ENCODE measurements at places on chromosomes 1 and 21.

GRCh38 chr1:12196641-12197482, 30.1 kb downstream of the TNFRSF1B start:
- no peak for DNase-seq

DNA sequence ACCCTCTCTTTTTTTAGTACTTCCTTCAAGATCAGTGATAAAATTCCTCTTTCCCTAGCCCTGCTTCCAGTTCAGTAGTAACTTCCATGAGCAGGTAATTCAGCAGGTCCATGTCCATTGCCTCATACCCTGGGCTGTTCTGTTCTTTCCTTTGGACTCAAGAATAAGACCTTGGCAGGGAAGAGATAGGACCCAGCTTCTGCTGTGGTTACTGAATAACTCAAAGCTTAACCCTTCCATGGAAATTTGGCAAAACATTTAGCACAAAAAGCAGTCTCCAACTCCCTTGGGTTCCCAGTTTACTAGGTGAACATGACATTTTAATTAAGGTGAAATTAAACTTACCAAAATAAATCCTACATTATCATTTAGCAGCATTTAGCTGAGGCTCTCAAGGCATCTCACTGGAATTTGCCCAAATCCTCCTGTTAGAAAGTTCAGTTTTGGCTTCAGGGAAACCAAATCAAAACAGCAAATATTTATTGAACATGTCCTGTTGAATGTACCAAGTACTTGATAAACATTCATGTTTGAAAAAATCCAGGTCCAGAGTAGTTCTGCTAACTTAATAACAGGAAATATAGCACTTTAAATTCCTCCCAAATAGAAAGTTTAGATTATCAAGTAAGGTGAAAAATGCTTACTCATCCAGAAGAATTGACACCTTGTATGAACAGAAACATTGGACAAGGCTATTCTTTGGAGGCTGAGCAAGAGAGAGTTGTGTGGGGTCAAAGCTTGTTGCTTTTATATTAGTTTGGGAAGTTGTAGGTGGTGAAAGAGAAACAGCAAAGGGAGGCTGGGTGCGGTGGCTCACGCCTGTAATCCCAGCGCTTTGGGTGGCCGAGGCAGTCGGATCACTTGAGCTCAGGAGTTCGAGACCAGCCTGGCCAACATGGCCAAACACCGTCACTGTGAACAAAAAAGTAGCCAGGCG, 8.4 kb upstream of the SERPINC1 start:
- DNase-seq, result no peak

GRCh38 chr1:1431845-1432273, 3.6 kb upstream of the VWA1 start:
- DNase-seq, result no peak

- DNase-seq, result no peak
Measured at GRCh38 chr1:226890331-226891108, 20.1 kb downstream of the PSEN2 start.

- peak; percentile 77 for DNase-seq
Measured at GRCh38 chr21:46559291-46559983, 45.4 kb downstream of the S100B start.

DNA sequence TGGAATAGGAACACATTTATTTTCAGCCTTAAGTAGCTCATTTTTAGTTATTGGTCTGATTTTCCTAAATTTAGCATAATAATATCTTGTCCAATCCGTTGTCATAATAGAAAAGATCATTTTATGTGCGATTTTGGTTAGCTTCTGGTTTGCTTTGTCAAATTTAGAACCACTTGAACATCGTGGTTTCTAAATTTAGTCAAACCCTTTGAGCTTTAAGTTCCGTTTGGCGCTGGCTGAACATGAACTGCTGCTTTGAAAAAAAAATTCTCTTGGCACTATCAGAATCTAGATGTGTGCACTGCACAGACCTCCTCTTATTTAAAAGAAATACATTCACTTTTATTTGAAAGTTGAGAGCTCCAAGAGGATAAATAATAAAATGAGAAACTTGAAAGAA, 370.6 kb downstream of the PTPRC start:
- no peak for DNase-seq

GRCh38 chr1:164578479-164579200, 19.7 kb downstream of the PBX1 start:
- DNase-seq, result no peak

GRCh38 chr1:39890273-39890672, 7.0 kb upstream of the TRIT1 start:
- DNase-seq, result no peak

GRCh38 chr1:209504571-209504970, 78.9 kb upstream of the CAMK1G start:
- no peak for DNase-seq

DNA sequence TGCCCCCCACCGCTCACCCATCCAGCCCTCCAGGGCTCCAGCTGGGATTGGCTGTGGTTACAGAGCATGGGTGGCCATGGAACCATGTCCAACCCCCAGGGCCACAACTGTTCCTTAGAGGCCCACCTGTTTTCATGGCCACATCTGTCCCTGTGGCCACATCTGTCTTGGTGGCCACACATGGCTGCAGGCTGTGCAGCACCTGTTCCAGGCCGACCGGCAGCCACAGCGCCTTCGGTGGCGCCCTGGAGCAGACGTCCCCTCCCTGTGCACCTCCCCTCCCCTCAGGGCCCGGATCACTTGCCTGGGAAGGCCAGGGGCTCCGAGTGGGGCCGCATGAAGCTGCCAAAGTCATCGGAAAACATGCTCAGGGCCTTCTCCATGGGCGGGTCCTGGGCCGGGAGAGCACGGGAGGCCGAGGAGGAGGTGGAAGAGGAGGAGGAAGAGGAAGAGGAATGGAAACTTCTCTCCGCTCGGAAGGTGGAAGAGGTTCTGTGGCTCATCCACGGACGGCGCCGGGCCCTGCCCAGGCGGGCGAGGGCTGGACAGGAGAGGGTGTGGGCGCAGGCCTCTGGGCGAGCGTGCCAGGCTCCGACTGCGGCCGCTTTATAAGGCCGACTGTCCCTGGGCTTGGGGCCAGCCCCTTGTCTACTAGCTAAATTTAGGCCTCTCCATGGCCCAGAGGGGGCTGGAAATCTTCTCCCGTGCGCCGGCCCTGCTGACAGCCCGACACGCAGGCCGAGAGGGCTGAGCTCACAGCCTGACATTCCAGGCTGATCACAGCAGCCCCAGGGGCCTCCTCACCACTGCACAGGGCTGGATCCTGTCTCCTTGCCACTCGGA, at the start of gene HSPB7:
HSPB7 (minus strand) TSS at position 583 of the 843 bp plus-strand sequence; CDS start at position 503, 80 bp downstream.
- DNase-seq, result no peak

- DNase-seq, result no peak
Measured at GRCh38 chr1:56509713-56510641, 69.4 kb downstream of the PLPP3 start.

DNA sequence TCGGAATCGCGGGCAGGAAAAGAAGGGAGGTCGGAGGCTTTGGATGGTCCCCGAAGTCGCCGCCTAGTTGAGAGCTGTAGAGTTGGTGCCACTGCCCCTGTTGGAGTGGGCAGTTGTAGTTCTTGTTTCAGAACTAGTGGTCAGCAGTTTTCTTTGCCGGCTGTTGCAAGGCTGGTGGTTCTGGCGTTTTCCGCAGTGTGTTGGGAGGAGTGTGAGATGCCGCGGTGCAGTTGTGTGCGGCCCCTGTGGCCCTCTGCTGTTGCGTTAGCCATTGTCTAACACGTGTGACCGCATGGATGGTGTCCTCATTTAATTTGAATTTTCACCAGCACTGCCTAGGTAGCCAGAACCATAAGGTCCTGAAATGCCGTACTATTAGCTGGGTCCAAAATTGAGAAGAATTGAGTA, 1.4 kb downstream of the ARF1 start:
- no peak for DNase-seq

DNA sequence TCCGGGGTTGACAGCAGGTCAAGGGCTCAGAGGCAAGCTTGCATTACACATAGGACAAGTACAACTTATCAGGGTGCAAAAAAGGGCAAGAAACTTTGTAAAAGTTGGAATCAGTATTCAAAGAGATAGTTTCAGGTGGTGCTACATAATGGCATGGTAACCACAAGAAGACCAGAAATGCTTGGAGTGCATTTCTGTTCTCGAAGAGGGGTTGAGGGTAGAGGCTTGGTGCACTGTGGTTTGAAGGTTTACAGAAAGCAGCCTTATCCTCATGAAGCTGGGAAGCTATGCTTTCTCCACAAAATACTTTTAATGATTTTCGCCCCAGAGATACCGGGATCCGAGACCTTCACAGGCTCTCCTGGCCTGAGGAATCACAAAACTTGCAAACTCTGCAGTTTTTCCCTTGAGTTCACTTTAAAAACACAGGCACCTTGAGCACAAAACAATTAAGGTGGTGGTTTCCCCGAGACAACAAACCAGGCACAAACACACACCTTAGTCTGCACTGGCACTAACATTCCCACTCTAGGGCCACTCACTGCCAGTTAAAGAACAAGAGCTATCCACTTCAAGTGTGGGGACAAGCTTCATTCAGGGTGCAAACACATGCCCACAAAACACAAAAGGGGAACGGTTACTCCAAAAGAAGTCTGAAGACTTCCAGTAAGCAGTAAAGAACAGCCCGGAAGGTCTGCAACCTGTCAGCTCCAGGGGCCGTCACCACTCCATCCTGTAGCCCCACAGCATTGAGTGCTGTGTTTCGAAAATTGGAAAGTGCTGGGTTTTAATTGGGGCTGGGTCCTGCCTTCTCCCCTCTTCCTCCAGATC, 29.8 kb upstream of the NFIA start:
- no peak for DNase-seq

DNA sequence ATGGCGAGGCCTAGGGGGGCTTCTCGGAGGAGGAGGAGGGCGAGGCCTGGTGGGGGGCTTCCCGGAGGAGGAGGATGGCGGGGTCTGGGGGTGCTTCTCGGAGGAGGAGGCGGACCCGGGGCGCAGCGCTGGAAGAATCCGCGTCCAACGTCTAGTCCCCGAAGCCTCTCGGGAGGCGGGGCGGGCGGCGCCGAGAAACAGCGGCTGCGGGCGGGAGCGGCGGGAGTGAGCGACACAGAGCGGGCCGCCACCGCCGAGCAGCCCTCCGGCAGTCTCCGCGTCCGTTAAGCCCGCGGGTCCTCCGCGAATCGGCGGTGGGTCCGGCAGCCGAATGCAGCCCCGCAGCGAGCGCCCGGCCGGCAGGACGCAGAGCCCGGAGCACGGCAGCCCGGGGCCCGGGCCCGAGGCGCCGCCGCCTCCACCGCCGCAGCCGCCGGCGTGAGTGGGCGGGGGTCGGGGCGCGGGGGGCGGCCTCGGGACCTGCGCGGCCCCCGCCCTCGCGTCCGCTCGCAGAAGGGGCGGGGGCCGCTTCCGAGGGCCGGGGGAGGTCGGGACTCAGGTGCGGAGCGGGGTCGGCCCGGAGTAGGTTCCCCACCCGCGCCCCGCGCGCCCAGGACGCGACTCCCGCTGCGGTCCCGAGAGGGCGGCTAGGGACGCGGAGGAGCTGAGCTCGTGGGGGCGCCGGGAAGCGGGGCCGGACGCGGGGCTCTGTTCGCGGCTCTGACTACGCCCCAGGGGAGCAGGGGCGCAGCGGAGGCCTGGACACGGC, at the start of gene KLHL17:
KLHL17 (plus strand) TSS at position 222 of the 769 bp plus-strand sequence; CDS start at position 332, 110 bp downstream.
- peak; percentile 66 for DNase-seq

DNA sequence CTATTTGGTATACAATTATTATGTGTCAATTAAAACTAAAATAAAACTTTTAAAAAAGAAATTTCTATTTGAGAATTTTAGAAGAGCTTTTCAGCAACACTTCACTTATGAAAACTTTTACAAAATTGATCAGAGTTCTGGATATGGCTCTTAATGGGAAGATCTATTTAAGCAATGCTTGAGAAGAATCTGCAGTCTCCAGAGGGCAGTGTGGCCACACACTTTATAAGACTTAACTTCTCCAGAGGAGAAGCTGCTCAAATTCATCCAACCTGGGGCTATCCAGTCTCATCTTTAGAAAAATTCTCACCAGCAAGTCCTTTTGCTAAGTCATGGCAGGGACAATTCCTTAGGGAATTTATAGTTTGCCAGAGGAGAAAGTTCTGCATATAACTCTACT, 25.2 kb upstream of the AGO1 start:
- DNase-seq, result no peak
